ENCODE measurements at places on chromosomes 4 and X.

DNA sequence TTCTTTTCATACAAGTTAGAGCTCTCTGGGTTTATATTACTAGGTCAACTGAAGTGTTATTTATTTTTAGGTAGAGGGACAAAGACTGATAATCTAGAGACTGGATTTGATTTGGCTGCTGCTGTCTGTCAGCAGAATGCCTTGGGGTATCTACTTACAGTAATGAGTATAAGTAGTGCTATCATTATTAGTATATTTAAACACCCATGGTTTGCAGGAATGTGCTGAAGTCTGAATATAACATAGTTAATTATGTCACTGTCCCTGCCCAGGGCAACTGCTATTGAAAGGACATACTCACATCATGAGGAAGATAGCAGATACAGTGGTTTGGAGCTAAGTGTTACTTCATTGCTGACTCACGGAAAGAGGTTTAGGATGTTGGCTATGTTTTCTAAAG lies 76.2 kb downstream of the PRRG1 start:
- no peak for DNase-seq

DNA sequence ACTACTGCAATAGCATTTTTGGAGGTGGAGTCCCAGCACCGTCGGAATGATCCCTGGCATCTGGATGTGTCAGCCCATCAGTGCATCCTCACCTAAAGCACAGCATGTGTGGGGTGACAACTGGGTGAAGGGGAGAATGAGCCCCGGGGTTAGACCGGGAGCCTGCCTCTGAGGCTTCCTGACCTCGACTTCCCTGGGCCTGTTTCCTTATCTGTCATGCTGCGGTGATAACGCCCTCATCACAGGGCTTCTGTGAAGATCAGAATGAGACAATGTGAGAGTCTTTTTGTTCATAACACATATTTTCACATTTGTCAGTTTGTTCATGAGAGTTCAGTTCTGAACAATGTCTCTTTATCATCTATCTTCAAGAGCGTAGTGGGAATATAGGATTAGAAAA lies 31.1 kb upstream of the PDLIM3 start:
- DNase-seq = no peak

DNA sequence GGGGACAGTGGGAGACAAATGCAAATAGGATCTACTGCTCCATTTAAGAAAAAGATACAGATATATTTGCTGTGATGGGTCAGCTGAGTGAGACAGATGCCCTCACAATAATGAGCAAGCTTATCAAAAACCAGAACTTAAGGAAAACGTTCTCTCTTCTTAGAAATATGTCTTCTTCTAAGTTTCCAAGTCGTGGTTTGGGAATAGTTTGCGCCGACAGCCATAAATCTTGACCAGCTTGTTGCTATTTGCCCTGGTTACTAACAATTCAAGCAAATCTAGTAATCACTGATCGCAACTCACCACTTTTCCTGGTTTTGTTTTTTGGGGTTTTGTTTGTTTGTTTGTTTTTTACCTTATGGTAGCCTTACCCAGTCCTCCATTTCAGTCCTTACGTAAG lies 67.6 kb upstream of the GUCY1A1 start:
- no peak for DNase-seq

DNA sequence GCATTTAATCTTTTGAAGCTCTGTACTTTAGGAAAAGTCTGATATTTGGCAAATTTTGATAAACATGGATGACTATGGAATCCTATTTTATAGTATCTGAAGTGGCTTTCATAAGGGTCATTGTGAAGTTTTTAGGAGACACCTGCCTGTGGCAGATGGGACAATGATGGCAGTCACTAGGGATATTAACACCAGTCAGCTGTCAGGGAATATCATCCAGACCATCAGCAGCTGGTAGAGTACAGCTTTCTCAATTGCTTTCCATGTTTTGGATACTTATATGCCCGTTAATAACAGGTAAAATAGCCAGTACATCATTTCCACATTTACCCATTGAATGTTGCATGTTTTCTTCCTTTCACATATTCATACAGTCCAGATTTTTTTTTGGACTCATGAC lies 39.1 kb downstream of the NPNT start:
- DNase-seq = no peak

DNA sequence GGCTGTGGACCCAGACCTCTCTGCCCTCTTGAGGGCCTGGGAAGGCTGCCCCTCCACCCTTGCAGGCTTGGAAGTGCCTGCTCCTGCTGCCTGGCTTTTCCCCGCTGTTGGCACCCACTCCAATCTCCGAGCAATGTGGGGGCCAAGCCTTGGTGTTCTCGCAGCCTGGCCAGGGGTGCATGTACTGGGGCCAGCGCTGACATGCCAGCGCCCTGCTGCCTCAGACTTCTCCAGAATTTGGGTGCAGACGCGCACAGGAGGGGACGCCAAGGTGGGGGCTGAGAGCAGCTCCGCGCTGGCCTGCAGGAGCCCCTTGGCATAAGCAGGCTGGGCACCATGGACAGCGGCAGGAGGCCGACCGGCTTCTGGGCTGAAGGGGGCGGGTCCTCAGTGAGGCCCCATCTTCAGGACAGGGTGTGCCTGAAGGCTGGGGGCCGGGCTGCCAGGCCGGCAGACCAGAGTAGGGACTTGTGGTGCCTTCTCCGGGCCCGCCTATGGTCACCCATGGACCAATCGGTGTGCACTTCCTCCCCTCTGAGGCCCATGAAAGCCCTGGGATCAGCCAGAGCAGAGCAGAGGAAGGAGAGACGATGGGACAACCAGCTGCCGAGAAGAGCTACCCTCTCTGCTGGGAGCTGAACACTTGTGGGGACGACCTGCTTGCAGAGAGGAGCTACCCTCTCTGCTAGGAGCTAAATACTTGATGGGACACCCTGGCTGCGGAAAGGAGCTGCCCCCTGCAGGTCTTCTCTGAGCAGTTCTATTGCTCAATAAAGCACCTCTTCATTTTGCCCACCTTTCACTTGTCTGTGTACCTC lies 118.3 kb downstream of the DNAAF6 start:
- DNase-seq = no peak

Data from NCI-H1436 treated with DMSO at 0.1 percent for 48 hours (cell line).